ENCODE measurements at places on chromosomes 6 and 20. TPM values are rescaled to one million over a fixed set of nuclear protein-coding genes. Genes with fewer than 3 reads are reported as not detected.

DNA sequence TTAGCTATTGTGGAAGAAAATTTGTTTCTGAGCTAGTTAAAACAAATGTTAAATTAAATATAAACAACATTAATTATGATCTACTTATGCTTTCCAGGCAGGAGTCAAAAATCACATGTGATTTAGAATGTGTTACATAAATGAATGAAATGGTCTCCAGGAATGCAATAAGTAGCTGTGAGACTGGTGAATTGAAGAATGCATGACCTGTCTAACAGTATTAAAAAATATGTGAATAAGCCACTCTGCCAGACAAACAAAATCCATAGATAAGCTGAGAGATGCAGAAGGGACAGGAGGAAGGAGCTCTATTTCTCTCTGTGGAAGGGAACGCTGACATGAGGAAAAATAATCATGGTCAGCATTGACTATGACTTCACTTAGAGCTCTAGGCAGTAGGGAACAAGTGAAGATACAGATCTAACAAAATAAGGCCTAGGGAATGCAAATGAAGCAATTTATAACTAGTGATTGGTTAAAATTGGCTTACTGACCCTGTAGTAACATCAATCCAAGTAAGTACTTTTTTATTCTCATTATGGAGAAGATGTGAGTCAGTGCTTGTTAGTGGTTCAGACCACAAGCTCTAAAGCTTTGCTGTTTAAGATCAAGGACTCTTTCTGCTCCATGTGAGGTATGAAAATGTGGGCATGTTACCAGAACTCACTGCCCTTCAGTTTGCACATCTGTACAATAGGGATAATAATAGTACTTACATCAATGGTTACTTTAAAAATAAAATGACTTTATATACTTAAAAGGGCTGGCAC, 432.6 kb downstream of the MMUT start:
- DNase-seq = no peak

- no peak for DNase-seq
Measured at GRCh38 chr6:122649701-122650100, 39.5 kb downstream of the PKIB start.

DNA sequence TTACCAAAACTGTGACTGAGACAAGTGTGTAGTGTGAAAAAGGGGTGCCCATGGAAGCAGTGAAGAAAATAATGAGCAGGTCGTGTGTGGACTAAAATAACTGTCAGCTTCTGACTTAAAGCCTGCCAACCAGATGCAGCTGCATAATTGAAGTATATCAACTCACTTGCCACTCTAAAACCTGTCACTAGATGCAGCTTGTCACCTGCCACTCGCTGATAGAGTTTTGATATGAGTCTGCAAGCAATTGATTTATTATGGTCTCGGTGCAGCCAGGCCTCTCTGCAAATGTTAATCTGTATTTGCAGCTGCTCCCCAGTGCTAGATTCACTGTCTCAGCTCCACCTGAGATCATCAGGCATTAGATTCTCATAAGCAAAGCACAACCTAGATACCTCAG, 1090.0 kb upstream of the EYS start:
- DNase-seq = no peak

The MAPK13 gene
- total RNA-seq = 2.0 TPM

GRCh38 chr6:81613606-81614005, 138.9 kb downstream of the TENT5A start:
- DNase-seq = peak; percentile 88
